ENCODE measurements at places on chromosomes 12 and 14.

- DNase-seq, result no peak
Observed at GRCh38 chr12:14768823-14769405, 34.4 kb downstream of the WBP11 start.

GRCh38 chr12:118541934-118542333 lies 165.6 kb downstream of the SUDS3 start:
- DNase-seq, result no peak

- DNase-seq, result no peak
Observed at GRCh38 chr14:50403419-50403818, 6.7 kb upstream of the CDKL1 start.

DNA sequence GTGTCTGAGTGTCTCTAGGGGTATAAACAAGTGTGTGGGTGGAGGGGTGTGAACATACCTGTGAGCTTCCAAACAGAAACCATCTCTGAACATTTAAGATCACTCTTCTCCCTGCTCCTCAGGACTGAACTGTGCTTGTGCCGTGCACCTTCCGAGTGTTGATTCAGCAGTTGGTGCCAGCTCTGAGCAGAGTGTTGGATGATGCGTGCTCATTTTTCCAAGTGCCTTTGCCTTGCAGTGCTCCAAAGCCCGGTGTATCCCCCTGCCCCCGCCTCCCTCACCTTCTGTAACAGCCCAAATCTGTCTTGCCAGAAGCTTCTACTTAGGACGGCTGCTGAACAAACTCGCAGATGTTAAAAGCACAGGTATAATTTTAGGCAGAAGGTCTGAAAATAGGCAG lies 4.4 kb downstream of the WSCD2 start:
- DNase-seq, result no peak

All from umbilical cord (tissue), 2 donors.